ENCODE measurements at places on chromosomes 7 and 10. TPM values are rescaled to one million over a fixed set of nuclear protein-coding genes. Genes with fewer than 3 reads are reported as not detected.

The LRRTM3 gene
- 0.21 TPM for total RNA-seq

DNA sequence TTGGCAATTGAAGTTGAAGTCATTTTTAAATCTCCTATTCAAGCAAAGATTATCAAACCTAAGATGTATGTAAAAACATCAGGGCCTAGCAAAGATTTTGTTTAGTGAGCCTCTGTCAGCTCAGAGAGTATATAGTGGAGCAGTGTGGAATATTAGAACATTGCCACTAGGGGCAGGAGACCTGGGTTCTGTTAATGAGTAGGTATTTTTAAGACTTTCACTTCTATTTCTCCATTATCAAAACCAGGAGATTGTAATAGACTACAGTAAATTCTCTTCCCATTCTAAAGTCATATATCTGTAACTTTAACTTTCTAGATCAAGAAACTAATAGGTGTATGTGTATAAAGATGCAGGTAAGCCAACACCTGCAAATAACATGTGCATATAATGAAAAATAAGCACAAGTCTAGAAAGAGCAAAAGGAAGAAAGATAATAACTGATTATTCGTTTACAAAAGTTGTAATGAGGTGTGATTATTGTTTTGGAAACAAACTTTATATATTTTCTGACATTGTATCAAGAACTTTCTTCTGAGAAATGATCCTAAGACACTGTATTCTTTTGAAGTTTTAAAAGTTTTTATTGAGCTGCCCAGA, 64.4 kb downstream of the KCND2 start:
- peak; percentile 70 for DNase-seq

DNA sequence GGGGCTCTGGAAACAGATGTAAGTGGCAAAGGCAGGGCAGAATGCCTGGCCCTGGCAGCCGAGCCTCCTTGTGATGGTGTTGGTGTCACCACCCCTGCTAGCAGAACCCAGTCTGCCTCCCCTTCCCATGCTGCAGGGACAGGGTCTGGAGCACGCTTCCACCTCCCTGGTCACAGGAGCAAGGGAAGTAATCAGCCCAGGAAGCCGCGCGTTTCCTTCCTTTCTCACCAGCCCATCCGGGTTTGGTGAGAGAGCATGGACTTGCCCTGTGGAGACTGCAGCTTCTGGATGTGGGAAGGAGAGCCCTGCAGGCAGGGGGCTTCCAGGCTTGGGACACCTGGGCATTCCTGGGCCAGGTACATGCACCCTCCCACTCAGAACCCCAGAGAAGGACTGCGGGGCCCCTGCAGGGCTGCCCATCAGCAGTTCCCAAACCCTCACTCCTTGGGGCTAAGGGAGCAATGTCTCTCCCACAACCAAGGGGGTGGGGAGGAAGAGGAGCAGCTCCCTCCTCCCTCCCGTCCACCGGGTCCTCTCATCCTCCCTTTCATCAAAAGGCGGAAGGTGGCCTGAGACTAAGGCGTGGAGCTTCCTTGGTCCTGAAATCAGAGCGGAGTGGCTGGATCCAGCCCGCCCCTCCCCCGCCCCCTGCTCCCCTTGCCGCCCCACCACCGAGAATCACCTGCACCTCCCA, 1.8 kb downstream of the MMRN2 start:
- no peak for DNase-seq

DNA sequence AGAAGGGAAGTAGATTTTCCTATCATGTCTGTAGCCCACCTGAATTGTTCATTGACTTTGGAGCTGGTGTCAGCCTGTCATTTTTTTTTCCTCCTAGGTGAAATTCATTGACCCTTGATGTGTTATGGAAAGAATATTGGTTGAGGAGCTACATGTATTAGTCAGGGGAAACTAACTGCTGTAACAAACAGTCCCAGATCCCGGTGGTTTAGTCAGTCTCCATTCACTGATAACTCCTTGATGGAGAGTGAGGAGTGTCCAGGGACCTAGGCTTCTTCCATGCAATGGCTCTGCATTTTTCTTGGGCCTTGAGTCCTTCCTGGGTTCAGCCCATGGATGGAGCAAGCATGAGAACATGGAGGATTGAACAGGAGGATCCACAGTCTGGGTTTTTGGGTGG, 643.2 kb downstream of the LRMDA start:
- no peak for DNase-seq

DNA sequence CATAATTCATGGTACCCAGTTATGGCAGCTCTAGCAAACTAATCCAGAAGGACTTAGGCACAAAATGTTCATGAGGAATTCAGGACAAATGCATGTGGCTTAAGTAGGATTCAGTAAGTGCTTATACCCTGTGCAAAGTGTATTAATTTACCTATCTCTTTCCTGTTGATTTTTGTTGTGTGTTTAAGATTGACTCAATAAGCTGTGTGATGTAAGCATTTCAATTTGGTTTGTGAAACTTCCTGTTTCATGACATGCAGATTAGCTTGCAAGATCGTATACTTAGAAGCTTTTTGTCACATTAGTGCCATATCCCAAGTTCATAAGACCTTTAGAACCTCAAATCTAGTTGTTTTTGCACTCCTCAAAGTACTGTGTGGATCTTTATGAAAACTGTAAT, 416.7 kb downstream of the ARL4A start:
- no peak for DNase-seq
